Fibroblast of skin of back (primary cell): ENCODE measurements at places on chromosomes 11 and 22.

DNA sequence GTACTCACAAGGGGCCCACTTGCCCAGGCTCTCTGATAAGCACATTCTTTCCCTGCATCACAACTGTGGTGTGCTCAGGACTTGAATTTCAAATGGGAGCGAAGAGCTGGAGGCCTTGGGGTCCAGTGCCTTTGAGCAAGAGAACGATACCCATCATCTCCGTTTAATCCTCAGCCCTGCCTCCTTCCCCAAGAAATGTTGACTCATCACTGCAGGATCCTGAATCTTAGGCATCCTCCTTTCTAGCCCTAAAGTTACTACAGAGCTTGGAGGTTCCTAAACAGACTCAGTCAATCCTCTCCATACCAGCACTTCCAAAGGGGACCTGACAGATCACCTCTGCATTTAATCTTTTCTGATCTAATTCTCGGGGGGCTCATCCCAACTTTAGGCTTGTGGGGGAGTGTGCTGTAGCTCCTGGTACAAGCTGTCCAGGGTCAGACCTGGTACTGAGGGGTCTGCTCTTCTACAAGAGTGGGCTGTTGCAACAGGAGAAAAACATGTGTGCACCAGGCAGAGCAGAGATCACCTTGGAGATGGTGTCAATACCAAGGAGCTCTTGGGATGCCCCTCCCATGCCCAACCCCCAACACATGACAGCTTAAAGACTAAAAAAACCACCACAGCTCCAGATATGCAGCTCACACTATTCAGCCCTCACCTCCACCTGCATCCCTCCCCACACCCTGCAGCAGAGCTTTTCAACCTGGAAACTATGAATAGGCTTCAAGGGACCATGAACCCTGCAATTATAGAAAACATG is 3.9 kb upstream of the PRG2 start:
- DNase-seq = no peak

DNA sequence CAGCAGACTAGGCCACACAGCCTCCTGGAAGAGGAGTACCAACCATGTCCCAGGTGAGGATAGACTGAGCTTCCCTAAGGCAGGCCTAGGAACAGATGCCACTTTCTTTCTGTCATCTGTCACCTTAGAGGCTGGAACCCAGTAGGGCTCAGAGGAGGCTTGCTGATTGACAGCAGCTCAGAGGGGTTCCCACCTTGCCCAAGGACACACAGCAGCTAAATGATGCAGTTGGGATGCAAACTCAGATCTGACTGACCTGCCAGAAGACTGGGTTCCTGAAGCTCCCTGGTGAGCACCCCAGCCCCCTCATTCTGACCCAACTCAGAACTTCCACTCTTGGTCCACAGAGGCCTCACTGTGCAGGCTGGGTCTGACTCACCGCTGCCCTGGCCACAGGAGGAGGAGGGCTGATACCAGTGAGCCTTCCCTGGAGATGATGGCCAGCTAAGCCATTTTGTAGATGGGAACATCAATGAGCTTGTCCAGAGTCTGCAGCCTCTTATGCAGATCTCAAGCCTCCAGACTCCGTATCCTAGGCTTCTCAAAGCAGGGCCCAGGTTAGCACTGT is 14.0 kb downstream of the CAPN5 start:
- DNase-seq = no peak

- DNase-seq = no peak
Measured at GRCh38 chr22:36912694-36913426, 568 bp upstream of the CSF2RB start.

- DNase-seq = no peak
Measured at GRCh38 chr11:9301720-9302119, 12.7 kb downstream of the TMEM41B start.

DNA sequence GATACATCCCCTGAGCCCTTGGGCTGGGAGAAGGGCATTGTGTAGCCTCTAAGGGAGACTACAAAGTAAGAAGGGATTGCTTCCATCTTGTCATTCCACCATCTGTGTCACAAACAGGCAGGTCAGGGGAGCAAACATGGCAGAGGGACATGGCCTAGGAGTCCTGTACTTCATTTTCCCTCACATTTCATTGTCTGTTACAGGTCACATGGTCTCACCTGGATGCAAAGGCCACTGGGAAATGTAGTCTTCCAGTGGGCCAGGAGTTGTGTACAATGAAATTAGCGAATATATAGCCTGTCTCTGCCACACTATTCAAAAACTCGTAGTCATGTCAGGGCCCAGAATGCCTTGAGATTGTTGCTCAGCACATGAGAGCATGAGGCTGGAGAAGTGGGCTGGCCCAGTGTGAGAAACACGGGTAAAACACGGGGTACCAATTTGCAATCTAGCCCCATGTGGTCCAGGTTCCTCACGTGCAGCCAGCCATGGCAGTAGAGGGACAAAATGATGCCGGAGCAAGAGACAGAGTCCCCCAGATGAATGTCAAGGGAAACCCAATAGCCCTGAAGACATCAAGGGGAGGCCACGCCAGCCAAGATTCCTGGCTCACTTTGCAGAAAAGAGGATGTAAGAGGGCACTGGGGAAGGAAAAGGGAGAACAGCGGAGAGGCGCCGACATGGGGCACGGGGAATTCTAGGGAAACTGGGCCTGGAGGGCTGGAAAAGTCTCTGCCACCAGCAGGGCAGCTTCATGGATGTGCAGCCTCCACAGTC is 47.7 kb upstream of the EMID1 start:
- no peak for DNase-seq

DNA sequence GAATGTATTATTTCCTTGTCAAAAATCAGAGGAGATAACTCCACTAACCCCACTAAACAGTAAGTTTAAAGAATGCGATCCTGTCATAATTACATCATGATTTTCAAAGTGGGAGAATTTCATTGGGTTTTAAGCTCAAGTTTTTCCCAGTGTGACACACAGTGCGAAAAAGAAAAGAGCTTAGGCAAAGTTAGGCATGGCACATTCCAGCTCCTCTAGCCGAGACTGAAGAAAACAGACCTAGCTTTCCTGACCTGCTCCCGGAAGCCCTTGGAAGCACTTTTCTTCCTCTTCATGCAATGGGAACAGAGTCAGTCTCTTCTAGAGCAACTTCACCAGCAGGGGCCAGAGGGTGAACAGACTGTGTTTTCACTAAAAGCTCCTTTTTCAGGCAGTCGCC is 76.6 kb upstream of the AKIP1 start:
- DNase-seq = peak; percentile 60

DNA sequence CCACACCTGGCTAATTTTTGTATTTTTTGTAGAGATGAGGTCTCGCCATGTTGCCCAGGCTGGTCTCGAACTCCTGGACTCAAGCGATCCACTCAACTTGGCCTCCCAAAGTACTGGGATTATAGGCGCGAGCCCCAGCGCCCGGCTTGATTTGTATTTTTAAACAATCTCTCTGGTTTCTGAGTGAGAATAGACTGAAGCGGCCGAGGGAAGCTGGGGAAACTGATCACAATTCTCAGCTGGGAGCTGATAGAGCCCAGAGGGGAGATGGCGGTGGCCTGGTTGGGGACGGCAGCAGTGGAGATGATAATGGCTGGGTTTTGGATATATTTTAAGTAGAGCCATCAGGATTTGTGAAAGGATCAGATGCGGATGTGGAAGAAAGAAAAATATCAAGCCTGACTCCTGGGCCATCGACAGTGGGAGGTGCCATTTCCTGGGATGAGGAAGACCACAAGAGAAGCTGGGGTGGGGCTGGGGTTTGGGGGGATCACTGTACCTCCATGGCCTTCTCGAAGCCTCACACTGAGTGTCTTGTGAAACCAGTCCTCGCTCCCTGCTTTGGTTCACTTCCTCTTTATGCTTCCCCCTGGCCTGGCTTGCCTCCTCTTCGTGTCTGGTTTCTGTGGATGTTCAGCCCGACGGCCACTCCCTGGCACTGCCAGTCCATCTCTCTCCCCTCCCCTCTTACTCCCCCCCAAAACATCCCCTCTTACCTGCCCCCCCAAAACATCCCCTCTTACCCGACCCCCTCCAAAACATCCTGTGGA is 51.9 kb downstream of the IGLL1 start:
- no peak for DNase-seq

DNA sequence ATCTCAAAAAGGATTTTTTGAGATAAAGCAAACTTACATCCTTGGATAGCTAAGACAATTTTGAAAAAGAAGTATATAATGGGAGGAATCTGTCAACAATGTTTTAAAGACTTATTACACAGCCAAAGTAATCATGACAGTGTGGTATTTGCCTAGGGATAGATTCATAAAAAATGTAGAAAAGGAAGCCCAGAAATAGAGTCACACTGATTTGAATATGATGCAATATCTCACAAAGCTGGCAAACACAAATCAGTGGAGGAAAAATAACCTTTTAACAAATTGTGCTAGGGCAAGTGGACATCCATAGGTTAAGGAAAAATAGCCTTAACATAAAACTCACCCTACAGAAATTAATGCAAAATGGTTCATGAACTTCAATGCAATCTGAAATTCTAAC is 6.0 kb downstream of the XKR3 start:
- no peak for DNase-seq

- DNase-seq = no peak
Measured at GRCh38 chr11:123218451-123218850, 23.4 kb upstream of the CLMP start.

DNA sequence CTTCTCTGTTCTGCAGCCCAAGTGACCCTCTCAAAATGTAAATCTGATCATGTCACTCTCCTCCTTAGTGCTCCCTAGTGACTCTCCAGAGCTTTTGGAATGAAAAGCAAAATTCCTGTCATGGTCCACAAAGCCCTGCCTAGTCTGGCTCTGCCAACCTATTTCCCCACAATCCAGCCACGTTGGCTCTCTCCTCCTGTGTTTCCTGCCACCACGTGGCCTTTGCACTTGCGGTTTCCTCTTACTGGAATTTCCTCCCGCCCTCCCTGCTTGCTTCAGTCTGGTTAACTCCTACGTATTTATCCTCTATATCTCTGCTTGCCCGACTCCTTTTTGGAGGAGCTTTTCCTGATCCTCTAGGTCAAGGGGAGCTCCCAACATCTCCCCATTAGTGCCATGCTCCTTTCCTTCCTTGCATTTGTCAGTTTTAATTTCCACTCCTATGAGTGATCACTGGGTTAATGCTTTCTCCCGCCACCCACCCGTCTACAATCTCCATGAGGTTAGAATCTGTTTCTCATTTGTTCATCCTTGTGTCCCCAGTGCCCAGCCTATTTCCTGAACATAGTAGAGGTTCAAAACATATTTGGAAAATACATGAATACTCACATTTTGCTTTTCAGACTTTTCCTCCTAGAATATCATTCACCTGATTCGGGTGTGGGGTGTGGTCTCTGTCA is 11.5 kb downstream of the NNMT start:
- peak; percentile 94 for DNase-seq

- DNase-seq = peak; percentile 85
Measured at GRCh38 chr11:95831198-95831883, 41.0 kb downstream of the CEP57 start.

- no peak for DNase-seq
Measured at GRCh38 chr11:73275381-73275750, 3.2 kb downstream of the P2RY6 start.

- DNase-seq = no peak
Measured at GRCh38 chr11:117997823-117998579, 11.8 kb downstream of the IL10RA start.

- DNase-seq = no peak
Measured at GRCh38 chr22:42287174-42287890, 16.9 kb upstream of the TCF20 start.

GRCh38 chr22:44381761-44382115 is 69.0 kb upstream of the SHISAL1 start:
- no peak for DNase-seq

- DNase-seq = peak; percentile 50
Measured at GRCh38 chr11:103648670-103649400, 387.6 kb upstream of the DDI1 start.

DNA sequence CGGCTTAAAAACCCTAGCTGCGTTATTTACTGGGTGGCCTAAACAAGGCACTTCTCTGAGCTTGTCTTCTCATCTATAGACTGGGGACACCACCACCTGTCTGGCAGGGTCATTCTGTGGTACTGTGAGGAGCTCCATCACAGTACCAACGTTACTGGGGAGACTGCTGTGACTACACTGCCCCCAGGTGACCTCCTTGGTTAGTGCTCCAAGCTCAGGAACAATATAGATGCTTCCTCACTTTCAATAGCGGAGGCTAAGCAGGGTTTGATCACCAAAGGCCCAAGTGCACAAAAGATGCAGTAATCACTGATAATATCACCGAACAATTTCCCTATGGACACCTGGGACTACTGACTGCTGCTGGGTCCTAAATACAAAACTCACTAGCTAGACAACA is 18.8 kb downstream of the PRPF19 start:
- DNase-seq = peak; percentile 49

GRCh38 chr11:70424765-70425344 is 26.5 kb downstream of the CTTN start:
- no peak for DNase-seq

- no peak for DNase-seq
Measured at GRCh38 chr11:123392431-123392830, 37.6 kb upstream of the GRAMD1B start.

DNA sequence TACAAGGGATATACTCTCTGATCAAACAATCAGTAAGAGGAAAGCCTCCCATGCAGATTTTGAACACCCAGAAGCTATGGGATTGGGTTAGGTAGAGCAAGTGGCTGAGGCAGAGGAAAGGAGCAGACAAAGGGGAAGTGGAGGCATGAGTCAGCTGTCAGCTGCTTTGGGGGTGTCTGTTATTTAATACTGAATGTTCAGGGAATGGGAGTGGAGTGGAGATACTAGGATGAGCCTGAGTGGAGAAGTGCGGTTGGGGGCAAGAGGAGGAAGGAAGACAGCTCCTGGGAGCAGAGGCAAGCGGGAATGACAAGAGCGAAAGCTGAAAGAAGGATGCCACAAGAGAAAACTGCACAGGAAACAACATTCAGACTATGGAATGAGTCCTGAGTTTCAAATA is 22.7 kb upstream of the TMPRSS5 start:
- no peak for DNase-seq

DNA sequence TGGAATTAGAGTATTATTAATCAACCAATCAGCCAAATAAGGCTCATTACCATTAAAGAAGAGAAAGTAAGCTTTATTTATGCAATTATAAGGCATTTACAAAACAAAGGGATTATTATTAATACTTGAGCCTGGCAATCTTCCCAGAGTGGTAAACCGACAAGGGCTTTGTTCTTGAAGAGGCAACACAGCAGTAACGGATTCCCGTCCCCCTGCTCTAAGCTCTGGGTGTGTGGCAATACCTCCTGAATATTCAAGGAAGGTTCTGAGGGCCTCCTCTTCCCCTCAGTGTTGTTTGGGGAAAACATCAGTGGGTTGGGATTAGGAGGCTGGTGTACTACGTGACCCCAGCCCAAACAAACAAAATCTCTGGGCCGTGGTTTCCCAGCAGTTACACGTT is 176.5 kb downstream of the TENM4 start:
- no peak for DNase-seq

- DNase-seq = peak; percentile 69
Measured at GRCh38 chr11:132258875-132259274, 888.5 kb downstream of the NTM start.

- no peak for DNase-seq
Measured at GRCh38 chr11:125305345-125305744, 140.8 kb downstream of the PKNOX2 start.

GRCh38 chr11:69981119-69981784 is 96.9 kb upstream of the ANO1 start:
- no peak for DNase-seq
